Stimulated activated CD8-positive, alpha-beta memory T cell treated with anti-CD3 and anti-CD28 coated beads, Interleukin-7, amount 100 ng/mL, for 1 hour (primary cell): ENCODE measurements at places on chromosomes 7 and 10.

GRCh38 chr7:73717025-73717807, 2.3 kb downstream of the STX1A start:
- no peak for DNase-seq

GRCh38 chr7:4700577-4701235, 18.6 kb downstream of the FOXK1 start:
- no peak for DNase-seq

- DNase-seq = no peak
Observed at GRCh38 chr10:3807928-3808496, 23.0 kb upstream of the KLF6 start.

DNA sequence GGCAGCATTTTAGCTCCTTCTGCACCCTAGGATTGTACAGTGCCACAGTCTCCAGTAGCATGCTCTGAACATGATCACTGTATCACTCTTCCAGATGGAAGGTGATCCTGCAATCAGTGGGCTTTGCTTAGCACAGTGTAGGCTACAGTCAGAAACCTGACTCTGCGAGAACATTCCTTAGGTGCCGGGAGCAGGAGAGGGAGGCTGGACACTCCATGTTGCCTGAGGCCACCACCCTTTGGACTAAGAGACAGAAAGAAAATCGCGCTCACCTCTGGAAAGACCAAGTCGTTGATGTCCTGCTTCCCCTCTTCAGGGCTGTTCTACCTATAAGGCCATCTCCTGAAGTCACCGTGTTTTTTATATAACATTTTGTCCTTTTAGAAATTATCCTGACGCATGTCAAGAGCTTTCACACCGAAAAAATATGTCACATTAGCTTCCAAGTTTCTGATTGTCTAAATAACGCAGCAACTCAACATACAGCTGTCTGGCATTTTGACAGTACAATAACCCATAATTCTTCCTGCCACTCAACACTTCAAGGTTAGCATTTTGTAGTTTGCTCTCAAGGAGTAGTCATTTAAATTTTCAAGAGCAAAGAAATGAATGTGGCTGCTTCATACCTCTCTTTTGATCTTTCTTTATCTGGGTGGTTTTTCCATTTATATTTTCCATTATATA, 563.1 kb downstream of the LRMDA start:
- DNase-seq = no peak

- DNase-seq = no peak
Observed at GRCh38 chr7:3134745-3135144, 91.1 kb upstream of the CARD11 start.

GRCh38 chr10:44396671-44397191, 11.8 kb upstream of the CXCL12 start:
- DNase-seq = no peak

DNA sequence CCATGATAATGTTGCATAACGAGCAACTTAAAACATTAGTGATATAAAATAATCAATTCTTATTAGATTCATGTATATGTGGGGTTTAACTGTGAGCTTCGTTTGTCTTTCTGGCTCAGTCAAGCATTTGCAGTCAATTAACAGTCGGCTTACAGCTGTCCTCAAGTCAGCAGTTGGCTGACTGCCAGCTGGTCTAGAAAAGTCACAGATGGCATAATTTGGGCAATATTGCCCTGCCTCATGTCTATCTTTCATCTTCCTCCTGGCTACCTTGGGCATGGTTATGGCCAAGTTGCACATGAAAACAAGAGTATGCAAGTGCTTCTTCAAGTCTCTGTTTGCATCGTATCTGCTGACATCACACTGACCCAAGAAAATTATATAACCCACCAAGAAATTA, 186.1 kb upstream of the ZWINT start:
- no peak for DNase-seq

DNA sequence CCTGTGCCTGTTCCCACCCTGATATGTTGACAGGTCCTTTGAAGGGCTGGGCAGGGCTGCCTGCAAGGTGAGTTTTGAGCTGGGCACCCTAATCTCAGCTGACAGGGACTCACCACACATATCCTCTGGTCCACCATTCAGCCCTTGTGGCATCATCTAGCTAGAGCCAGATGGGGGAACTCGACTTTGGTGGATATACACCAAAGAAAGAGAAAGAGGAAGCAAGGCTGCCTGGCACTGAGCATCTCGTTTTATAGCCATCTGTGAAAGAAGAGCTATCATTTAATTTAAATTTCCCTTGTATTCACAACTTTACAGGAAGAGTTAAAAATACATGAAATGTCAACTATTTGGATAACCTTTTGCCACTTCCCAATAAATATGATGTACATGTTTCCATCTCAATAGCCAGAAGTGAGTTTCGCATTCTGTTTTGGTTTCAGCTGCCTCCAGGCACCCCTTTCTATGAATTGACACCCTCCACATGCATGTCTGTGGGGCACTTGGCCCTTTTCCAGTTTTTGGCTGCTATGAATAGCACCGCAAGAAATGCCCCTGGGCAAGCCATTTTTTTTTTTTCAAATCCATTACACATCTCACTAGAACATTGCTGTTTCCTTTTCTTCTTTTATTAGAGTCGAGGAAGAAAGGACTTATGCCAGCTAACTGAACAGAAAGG, 22.9 kb upstream of the GRB10 start:
- DNase-seq = no peak

- DNase-seq = no peak
Observed at GRCh38 chr7:167090-167855, 25.1 kb upstream of the FAM20C start.

DNA sequence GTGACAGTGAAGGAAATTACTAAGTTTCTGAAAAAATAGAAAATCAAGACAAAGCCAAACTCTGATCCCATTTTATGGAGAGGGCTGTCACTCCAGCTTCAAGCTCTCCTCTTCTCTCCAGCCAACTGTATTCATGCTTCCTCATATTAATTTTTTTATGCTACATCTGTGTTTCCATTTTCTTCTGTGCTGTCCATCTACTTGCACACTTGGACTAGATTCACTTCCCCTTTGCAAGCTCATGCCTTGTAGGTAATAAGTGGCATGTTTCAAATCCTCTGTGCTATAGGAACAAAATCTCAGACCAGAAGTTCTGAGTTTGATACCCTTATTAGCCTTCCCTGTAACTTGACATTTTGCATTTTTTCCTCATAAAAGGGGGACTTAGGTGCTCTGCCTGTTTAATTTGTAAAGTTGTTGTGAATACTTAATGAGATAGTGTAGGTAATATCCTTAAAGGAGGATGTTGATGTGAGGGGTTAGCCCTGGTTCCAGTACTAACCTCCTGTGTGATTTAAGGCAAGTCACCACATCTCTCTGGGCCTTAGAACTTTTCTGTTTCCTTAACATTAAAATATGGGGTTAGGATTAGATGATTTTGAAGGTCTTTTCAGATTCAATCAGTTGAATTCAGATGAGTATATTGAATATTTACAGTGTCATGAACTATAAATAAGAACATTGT, 358.8 kb downstream of the BBS9 start:
- no peak for DNase-seq

GRCh38 chr10:47311193-47311931, 10.9 kb upstream of the GDF2 start:
- no peak for DNase-seq

GRCh38 chr10:107579970-107580369, 415.5 kb upstream of the SORCS1 start:
- DNase-seq = no peak

DNA sequence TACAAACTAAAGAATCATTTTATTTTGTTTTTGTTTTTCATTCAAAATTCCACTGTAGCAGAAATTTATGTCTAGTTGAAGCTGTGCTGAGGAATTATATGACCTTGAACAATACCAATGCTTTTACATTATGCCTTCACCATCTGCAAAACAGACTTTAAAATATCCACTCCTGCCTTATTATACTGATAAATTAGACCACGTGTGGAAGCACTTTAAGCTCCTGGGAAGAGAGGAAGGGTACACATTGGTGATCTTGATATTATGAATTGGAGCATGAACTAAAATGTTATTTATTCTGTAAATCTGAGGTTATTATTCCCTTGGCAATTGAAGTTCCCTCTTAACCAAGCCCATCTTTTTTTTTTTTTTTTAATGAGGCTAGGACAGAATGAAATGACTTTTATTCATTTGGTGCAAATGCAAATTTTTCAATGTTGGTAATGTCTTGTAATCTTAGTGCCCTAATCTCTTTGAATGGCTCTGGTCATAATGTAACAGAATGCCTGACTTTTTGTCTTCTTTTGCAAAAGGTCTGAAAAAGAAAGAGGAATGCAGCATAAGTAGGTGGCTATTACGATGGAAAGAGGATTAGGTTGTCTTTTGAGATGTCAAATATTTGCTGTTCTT, 139.9 kb upstream of the COBL start:
- DNase-seq = no peak

DNA sequence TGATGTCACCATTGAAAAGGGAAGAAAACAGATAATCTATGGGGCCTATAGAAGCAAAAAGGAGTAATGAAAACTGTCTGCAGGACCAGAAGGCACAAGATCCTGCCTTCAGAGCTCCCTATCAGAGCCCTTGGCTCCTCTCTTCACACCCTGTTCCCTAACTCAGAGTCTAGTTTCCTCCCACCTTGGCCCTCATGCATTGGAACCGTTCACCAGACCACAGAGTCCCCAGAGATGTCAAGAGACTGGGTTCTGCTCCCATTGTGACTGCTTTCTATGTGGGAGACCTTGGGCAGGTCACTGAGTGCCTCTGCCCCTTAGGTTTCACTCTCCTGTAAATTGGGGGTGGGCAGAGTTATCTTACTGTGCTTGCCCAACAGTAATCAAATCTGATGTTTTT, 80.1 kb upstream of the RPA3 start:
- no peak for DNase-seq

DNA sequence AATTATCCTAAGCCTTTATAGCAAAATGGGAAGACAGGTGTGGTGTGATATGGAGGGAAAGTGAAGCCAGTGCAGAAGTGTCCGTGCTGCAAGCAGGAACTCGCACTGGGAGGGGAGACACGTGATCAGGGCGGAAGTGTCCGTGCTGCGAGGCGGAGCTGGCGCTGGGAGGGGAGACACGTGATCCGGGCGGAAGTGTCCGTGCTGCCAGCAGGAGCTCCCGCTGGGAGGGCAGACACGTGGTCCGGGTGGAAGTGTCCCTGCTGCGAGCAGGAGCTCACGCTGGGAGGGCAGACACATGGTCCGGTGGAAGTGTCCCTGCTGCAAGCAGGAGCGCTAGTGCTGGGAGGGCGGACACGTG, 40.5 kb upstream of the PRKAR1B start:
- no peak for DNase-seq

GRCh38 chr7:40535678-40536077, 400.9 kb downstream of the SUGCT start:
- no peak for DNase-seq

GRCh38 chr10:84397735-84398144, 69.4 kb downstream of the CCSER2 start:
- DNase-seq = no peak

- DNase-seq = no peak
Observed at GRCh38 chr10:7161484-7162250, 249.2 kb downstream of the SFMBT2 start.

GRCh38 chr10:121583258-121583657, 15.0 kb downstream of the FGFR2 start:
- DNase-seq = no peak

GRCh38 chr10:59337201-59337652, 25.1 kb downstream of the FAM13C start:
- no peak for DNase-seq

- no peak for DNase-seq
Observed at GRCh38 chr10:117000580-117000979, 4.4 kb downstream of the SHTN1 start.

DNA sequence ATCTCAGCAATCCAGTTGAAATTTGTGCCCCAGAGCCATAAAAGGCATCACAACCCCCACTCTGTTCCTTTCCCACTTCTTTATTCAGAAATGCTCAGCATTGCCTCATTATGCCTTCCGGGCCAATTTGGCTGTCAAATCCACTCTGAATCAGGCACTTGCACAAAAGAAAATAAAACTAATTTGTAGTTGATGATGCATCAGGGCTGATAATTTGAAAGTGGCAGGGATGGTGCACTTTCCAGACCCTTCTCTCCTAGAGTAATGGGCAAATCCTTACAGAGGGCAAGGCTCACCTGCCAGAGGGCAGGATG, 147.9 kb upstream of the PDE1C start:
- DNase-seq = no peak

DNA sequence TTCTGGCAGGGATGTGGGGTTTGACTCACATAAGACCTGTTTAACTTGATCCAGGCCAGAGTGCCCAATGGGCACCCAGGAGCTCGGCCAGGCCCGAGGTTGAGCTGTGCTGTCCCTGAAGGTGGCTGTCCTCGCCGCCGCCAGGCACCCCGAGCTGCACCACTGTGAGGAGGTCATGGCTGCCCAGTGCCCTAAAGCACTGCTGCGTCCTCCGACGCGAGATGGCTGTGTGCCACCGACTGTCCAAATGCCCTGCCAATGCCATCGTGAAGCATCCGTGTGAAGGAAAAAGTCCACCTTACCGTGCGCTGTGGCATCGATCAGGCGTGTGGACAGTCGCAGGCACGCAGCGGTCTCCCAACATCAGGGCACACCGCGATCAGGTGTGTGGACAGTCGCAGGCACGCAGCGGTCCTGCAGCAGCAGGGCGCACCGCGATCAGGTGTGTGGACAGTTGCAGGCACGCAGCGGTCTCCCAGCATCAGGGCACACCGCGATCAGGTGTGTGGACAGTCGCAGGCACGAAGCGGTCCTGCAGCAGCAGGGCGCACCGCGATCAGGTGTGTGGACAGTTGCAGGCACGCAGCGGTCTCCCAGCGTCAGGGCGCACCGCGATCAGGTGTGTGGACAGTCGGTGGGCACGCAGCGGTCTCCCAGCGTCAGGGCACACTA, 120.3 kb downstream of the VIPR2 start:
- DNase-seq = no peak

- no peak for DNase-seq
Observed at GRCh38 chr7:118793582-118793981, 569.1 kb downstream of the ANKRD7 start.

- no peak for DNase-seq
Observed at GRCh38 chr7:1818575-1819258, 148.6 kb downstream of the ELFN1 start.

GRCh38 chr10:48551861-48552591, 52.8 kb downstream of the ARHGAP22 start:
- no peak for DNase-seq

- no peak for DNase-seq
Observed at GRCh38 chr10:132520177-132520811, 17.3 kb upstream of the INPP5A start.

GRCh38 chr10:68463365-68464093, 8.2 kb downstream of the DNA2 start:
- DNase-seq = no peak
